ENCODE measurements at places on chromosomes 1 and 21. TPM values are rescaled to one million over a fixed set of nuclear protein-coding genes. Genes with fewer than 3 reads are reported as not detected.

The KLHDC9 gene
- total RNA-seq: 0.96 TPM

The MPZ gene
- total RNA-seq: 2.1 TPM

The IFI44 gene
- total RNA-seq: 10.5 TPM

The GATAD2B gene
- 22.8 TPM for total RNA-seq
